Activated B cell treated with CpG ODN at 0.5 μM for 24 hours (primary cell): ENCODE measurements at places on chromosomes 4 and X. TPM values are rescaled to one million over a fixed set of nuclear protein-coding genes. Genes with fewer than 3 reads are reported as not detected.
A peak's percentile ranks its signal among the peaks of the same experiment; 100 is the strongest.

The PABPC1L2B gene
- total RNA-seq, result not detected in 2 replicates

The CAPN6 gene
- total RNA-seq, result not detected in 2 replicates

DNA sequence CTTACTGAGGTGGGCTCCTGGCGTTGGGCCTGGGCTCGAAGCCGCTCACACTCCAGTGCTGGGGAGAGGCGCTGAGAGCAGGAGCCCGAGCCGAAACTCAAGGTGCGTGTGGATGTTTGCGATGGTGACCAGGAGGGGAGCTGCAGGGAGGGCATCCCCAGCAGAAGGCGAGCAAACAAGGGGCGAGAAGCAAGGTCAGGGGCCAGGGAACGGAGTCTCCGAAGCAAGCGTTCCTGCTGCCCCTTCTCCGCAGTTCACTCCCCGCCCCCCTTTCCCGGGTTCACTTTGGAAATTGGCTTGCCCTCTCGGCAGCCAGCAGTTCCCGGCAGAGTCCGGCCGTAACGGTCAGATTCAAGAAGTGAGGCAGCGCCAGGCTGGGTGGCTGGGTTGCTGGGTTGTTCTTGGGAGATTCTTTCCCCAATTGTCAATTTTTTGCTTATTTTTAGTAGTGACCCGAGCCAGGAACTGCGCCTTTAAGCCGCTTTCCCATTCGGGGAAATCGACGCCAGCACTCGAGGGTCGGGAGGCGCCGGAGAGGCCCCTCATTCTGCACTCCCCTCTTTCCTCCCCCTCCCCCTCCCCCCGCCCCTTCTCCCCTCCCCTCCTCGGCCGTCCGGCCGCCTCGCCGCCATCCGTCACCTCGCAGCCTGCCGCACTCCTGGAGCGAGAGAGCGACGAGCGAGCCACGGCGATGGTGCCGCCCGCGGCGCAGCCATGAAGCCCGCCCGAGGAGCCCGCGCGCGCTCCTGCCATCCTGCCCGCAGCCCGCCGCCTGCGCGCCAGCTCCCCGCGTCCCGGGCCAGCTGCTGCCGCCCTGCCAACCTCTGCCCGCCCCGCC, at the start of gene FRMPD3:
TSS of gene FRMPD3 (plus strand) at position 655 of the 838 bp plus-strand sequence. CDS start 76,937 bp downstream, outside the sequence.
- peaks cover 34% of the 10 kb centered on the region for H3K4me1 ChIP-seq
- no peaks in the 10 kb centered on the region for H3K36me3 ChIP-seq
- no peak within 1 kb of the TSS for H3K27ac ChIP-seq
- peak within 1 kb of the TSS; percentile 77 for H3K4me3 ChIP-seq

DNA sequence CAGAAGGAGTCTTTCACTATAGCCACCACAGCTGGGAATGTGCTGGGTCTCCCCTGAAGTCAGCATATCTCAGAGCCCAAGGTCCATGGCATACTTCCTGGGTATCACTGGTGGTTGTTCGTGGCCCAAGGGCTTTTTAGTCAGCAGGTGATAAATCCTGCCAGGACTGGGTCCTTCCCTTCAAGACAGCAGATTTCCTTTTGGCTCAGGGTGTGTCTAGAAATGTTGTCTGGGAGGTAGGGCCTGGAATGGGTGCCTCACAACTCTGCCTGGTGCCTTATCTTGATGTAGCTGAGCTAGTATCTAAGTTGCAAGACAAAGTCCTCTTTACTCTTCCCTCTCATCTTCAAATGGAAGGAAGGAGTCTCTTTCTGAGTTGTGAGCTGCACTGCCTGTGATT, 102.4 kb upstream of the TMLHE start:
- H3K36me3 ChIP-seq, result no peaks in the 10 kb centered on the region
- no peak for DNase-seq
- H3K27me3 ChIP-seq, result no peaks in the 10 kb centered on the region
- no peak overlapping the region for H3K4me3 ChIP-seq

DNA sequence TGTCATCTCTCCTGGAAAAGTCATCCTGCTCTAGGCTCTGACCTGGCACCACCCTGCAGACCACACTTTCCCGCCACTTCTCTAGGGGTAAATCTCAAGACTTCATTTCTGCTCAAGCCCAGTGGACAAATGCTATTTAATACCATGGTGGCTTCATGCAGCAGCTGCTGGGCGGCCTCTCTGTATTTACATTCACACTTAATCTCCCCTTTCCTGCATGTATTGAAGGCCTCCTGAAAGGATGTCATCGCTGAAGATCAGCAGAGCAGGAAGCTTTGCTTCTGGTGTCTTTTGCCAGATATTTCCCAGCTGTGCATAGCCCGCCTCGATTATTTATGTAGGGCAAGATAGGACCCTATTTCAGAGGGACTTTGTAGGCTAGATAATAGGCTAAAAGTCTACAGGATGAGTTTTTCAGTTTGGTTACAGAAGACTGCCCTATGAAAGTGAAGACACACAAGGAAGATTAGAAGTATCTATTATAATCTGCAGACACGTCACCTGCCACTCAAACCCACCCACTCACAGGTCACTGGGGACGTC, 17.2 kb downstream of the PROM1 start:
- H3K36me3 ChIP-seq, result no peaks in the 10 kb centered on the region
- no peak overlapping the region for H3K4me3 ChIP-seq
- DNase-seq, result no peak
- H3K27me3 ChIP-seq, result peaks cover 6% of the 10 kb centered on the region
- no peak overlapping the region for H3K27ac ChIP-seq
- H3K4me1 ChIP-seq, result no peaks in the 10 kb centered on the region
